Vagina (tissue), 2 donors: ENCODE measurements at places on chromosomes 6 and 20. TPM values are rescaled to one million over a fixed set of nuclear protein-coding genes. Genes with fewer than 3 reads are reported as not detected.

DNA sequence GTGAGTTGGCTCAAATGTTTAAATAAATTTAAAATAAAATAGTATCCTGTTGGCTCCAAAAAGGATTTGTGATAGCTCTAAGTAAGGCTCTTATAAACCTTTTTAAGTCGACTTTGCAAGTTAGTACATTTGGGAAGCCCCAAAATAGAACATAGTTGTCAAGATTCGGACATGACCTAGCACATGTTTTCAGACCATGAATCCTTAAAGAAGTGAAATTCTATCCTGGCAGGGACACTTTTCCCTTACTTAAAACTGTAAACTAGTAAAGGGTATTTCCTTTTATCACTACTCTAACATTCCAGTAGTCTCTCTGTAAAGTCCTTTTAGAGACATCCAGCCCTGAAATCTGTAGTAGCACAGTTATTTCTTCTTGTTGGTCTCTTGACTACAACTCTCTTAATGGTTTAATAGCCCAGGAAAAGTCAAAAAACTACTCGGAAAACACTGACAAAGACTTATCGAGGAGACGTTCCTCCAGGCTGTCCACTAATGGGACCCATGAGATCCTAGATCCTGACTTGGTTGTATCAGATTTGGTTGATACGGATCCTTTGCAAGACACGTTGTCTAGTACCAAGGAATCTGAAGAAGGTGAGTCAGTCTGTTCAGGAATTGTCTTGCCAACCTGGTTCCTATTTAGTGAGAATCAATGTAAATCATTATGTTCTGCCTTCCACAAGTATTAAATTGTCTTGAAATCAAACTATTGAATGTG is 83.6 kb downstream of the SCAND1 start:
- H3K4me3 ChIP-seq: no peak overlapping the region
- peak overlapping the region; percentile 40 for H3K27ac ChIP-seq
- no peaks in the 10 kb centered on the region for H3K27me3 ChIP-seq

GRCh38 chr6:147947521-147947920 is 395.1 kb upstream of the SASH1 start:
- no peaks in the 10 kb centered on the region for H3K27me3 ChIP-seq
- DNase-seq: no peak
- no peak overlapping the region for H3K4me3 ChIP-seq
- no peak overlapping the region for H3K27ac ChIP-seq
- H3K4me1 ChIP-seq: no peaks in the 10 kb centered on the region

DNA sequence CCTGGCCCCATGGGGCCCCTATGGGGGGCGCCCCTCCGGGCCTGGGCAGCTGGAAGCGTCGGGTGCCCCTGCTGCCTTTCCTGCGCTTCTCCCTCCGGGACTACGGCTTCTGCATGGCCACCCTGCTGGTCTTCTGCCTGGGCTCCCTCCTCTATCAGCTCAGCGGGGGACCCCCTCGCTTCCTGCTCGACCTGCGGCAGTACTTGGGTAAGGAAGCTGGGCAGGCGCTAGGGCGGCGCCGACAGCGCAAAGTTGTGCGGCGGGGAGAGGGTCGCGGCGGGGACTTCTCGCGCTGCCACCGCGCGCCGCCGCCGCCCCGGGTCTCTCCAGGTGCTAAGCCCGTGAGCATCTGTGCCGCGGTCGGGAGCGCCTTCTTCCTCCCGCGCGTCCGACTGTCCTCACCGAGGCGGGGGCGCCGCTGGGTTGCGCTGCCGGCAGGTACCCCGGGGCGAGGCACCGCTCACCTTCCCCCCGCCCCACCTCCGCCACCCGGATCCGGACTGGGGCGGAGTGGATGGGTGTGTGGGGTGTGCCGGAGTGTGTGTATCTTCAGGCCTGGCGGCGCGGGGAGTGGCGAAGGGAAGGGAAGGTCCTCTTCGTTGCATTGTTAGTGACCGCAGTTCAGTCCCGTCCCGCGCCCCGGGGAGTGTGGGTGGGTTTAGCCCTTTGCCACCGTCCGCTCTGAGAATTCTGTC is 788 bp downstream of the UST start:
- no peak for DNase-seq
- H3K36me3 ChIP-seq: no peaks in the 10 kb centered on the region
- peak overlapping the region; percentile 74 for H3K4me3 ChIP-seq
- H3K27ac ChIP-seq: peak overlapping the region; percentile 95
- no peaks in the 10 kb centered on the region for H3K27me3 ChIP-seq
- peaks cover 22% of the 10 kb centered on the region for H3K4me1 ChIP-seq

The HECA gene
- total RNA-seq: 35.8 TPM

GRCh38 chr20:20637998-20638725 is 74.3 kb downstream of the RALGAPA2 start:
- no peak overlapping the region for H3K27ac ChIP-seq
- H3K27me3 ChIP-seq: no peaks in the 10 kb centered on the region
- H3K4me1 ChIP-seq: no peaks in the 10 kb centered on the region
- DNase-seq: no peak
- H3K4me3 ChIP-seq: no peak overlapping the region

The HNF4A gene
- total RNA-seq: not detected
